ENCODE measurements at places on chromosomes 5 and 9.

DNA sequence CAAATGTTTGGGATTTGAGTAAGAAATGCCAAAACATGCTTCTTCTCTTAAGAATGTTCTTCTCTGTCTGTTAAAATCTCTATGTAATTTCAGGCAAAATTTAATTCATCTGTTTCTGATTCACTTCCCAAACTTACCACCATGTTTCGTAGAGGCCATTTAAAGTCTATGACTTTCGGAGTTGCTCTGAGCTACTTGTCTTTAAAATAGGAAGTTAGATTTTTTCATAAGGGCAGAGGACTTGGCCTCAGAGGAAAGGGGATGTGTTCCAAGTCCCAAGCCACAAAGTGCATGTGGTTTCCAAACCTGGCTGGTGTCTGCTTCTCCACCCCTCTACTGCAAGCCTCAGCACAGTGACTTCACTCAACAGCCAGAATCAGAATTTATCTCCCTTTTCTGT lies 111.3 kb upstream of the ADRA1B start:
- no peak for DNase-seq

DNA sequence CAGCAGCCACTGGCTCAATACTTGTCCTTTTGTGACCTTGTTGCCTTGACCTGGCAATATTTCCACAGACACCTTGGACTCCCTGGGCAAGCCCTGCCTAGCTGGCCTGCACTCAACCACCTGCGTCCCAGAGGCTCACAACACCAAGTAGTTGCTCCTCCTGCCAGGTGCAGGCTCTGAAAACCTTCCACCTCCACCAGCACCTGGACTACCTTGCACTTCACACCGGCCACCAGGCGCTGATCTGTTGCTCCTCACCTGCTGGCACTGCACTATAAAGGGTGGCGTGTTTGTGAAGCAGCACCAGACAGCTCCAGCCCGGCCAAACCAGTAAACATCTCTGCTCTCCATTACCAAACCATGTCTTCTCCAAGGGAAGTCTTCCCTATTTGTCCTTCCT lies 997.7 kb downstream of the PTPRD start:
- DNase-seq = no peak

- DNase-seq = no peak
These were observed 234.5 kb downstream of the PCSK1 start for GRCh38 chr5:96198356-96199058.

DNA sequence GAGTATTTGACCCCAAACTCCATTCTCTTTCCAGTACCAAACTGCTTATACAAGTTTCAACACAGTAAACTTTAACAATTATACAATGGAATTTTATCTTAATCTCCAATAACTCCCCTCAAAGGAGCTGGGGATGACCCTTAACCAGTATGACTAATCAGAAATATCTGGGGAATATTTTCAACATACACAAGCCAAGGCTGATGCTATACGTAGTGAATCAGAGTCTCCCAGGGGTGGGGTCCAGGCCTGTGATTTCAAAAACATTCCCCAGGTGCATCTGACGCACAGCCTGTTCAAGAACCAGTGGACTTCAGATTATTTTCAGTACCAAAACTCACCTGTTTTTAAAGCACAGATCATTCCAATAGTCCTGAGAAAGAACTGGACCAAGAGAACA lies 11.8 kb upstream of the SEMA5A start:
- no peak for DNase-seq

- DNase-seq = no peak
These were observed 136.7 kb upstream of the NFIL3 start for GRCh38 chr9:91560301-91560700.

GRCh38 chr5:62555930-62556329 lies 22.7 kb upstream of the LRRC70 start:
- DNase-seq = no peak

GRCh38 chr9:129328355-129329042 lies 150.4 kb upstream of the IER5L start:
- no peak for DNase-seq

DNA sequence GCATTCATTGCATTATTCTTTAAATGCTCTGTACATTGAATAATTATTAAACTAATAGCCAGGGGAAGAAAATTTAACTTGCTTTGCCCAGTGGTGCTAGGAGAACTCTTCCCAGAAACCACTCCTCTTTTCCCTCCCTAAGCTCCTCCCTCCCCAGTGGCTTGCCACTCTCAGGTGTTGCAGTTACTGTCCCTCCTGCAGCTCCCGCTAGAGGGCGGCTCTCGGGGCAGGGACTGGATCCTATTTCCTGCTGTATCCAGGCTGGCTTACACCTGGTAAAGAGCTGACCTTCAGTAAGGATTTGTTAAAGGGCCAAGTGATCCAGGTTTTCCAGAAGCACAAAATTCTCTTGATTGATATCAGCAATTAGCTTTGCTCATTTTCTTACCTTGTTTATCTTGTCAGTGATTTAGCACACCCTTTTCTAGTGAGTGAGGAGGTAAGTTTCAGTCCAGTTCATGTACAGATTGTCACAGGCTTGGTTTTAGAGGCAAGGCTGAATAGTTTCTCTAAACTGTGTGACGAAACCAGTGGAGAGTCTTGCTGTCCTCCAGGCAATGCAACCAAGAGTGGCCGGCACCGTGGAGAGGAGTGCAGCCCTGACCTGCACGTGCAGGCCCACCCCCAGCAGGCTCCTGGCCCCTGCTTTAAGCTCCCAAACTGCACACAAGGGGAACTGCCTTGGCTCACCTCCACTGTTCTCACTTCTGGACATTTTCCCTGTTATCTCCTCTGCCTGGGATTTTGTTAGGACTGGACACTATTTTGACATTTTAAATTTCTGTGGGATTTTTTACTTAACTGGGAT lies 423.8 kb downstream of the SPOCK1 start:
- peak; percentile 43 for DNase-seq

GRCh38 chr5:33936004-33936380 lies 194 bp upstream of the RXFP3 start:
- peak; percentile 45 for DNase-seq

DNA sequence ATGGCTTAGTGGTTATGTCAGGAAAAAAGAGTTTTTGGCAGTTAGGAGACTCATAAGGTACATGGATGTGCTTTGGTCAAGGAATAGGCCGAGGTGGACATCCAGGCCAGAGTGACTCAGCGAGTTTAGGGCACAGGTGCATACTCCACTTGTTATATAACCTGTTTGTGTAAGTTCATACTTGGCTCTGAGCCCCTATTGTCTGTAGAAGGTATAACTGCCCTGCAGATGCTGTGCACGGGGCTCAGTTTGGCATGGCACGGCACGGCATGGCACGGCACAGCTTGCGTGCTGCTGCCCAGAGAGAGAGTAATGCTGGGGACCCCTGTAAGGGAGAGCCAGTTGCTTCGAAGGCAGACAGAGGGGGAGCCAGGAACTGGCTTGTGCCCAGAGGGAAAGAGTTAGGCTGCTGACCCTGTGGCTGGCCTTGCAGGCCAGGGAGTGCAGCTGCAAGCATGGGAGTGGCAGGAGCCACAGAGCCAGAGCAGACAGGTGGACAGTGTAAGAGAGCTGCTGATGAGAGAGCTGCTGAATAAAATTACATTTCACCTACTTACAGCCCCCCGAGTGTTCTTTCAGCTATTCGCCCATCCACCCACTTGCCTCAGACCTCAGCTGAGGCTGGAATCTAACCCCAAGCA lies 32.2 kb downstream of the GCNT4 start:
- DNase-seq = no peak

DNA sequence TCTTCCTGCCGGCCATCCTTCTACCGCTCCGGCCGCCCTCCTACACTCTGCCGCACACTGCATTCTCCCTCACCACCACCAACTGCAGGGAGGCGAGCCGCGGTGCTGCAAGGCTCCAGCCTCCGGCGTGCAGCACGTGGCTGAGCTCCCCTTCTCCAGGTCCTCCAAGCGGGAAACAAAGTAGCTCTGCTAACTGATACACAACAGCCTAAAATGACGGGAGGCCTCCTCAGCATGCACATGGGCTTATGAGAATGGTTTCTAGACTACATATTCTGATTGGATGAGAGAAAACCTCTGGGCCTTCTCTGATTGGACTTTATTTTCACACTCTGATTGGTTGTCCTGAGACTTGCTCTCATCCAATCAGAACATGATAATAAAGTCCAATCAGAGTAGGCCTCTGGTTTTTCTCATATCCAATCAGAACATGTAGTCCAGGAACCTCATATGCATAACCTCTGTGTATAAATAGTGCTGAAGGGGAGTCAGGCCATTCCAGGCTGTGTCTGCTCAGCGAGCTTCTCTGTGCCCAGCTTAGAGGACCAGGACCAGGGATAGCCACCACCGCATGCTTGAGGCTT lies 27.0 kb upstream of the ZNF354B start:
- DNase-seq = no peak

GRCh38 chr5:170166101-170166500 lies 60.4 kb downstream of the FOXI1 start:
- no peak for DNase-seq

DNA sequence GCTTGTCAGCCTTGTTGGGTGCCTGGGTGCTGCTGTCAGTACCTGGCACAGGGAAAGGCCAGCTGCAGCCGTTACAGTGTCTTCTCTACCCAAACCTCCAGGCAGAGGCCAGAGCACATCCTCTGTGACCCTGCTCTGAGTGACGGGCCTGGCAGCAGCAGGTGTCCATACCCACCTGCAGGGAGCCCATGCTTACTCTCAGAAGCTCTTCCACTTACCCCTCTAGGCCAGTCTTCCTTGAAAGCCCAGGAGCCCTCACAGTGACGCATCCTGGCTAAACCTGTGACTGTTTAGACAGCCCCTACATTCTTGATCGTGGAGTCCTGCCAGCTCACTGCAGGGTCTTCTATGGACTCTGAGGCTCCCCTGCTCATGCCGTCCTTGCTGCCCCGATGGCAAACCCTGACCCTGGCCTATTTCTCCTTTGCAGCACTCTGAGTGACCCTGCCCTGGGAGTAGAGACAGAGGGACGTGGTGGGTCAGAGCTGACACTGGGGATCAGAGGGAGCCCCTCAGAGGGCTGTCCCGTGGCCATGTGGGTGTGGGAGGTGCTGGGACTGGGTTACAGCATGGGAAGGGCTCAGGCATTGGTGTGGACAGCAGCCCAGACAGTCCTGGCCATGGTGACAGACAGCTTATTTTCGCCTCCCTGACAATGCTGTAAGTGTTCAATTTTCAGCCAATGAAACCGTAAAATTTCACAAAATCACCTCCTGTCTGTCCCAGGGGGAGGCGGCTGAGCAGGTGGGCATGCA lies 67.6 kb upstream of the RNF130 start:
- DNase-seq = no peak

DNA sequence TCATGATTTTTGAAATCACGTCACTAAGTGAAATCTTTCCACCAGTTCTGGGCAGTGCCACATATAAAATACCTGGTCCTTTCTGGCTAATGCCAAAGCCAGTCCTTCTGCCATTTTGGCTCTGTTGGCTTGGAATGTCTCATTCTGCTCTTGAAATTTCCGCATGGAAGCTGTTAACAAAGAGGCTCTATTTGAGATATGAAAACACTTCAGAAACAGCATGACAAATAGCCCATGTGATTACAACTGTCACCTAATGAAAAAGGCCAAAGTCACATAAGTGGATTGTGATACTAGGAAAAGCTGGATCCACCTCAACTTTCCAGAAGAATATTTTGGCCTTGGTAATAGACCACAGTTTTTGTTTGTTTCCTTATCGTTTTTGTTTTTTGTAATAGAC lies 12.8 kb downstream of the GOLGA1 start:
- no peak for DNase-seq

- DNase-seq = no peak
These were observed 205.6 kb upstream of the ZNF608 start for GRCh38 chr5:124952079-124952478.

DNA sequence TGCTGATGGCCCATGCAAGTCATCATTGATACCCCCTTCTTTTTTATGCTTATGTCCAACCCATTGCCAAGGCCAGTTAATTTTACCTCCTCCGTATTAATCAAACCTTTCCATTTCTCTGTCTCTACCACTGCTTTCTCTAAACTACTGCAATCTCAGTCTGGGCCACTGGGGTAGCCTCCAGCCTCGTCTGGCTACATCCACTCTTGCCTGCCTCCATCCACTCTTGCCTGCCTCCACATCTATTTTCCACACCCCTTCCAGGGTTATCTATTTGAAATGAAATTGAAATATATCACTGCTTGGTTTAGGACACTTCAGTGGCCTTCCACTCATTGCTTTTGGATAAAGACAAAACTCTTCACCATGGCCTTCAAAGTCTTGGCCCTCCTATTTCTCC lies 425.3 kb upstream of the CLINT1 start:
- DNase-seq = no peak

DNA sequence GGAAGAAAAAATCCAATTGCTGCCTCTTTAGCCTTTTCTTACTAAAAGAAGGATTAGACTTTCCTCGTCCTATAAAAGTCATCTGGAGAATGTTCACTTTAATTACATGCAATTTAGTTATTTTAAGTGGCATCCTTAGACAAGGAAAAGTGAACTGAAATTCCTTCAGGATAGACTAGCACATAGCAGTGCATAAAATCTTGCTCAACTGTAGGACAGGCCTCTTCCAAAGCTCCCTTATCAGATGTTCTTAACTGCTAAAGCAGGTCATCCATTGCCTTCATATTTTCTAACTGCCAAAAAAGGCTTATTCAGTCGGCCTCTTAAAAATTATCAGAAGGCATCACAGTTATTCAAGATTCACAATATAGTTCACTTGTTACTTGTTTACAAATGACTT lies 396.5 kb downstream of the DMRT2 start:
- DNase-seq = no peak

GRCh38 chr5:8458038-8458383 lies 589.1 kb downstream of the MTRR start:
- peak; percentile 17 for DNase-seq

DNA sequence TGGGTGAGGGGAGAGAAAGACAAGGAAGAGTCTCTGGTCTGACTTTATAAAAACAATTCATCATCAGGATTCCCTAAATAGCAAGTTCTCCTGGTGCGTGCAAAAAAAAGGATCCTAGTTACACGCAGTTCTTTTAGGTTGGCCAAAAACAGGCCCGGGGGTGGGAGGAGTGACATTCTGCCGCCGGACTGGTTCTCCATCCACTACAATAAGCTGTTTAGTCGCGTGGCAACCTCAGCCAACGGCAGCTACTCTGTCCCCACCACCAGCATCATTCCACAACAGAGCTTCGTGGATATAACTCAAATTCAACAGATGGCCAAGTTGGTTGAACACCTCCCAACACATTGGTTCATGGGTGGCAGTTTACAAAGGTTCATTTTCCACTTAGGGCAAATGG lies 2.9 kb upstream of the FAM163B start:
- no peak for DNase-seq

GRCh38 chr5:134077926-134078580 lies 36.4 kb upstream of the TCF7 start:
- DNase-seq = no peak

DNA sequence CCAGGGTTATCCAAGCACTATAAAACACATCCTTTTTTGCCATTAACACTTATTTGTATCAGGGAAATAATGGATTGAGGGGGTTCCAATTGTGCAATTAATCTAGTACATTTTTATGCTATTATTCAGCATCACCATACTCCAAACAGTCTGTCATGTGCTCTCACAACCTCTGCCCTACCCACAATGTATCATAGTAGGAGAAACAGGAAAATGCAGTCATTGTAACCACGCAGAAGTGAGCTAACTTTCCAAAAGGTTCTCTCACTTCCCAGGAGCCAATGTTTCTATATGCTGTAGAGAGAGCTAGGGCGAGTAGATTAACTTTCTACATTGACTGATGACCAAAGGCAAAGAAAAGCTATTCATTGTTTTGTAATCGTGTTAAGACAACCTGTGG lies 29.8 kb downstream of the DAB2 start:
- no peak for DNase-seq
